ENCODE measurements at places on chromosomes 1 and 21.

GRCh38 chr1:164433818-164434170 lies 125.2 kb upstream of the PBX1 start:
- DNase-seq: no peak

DNA sequence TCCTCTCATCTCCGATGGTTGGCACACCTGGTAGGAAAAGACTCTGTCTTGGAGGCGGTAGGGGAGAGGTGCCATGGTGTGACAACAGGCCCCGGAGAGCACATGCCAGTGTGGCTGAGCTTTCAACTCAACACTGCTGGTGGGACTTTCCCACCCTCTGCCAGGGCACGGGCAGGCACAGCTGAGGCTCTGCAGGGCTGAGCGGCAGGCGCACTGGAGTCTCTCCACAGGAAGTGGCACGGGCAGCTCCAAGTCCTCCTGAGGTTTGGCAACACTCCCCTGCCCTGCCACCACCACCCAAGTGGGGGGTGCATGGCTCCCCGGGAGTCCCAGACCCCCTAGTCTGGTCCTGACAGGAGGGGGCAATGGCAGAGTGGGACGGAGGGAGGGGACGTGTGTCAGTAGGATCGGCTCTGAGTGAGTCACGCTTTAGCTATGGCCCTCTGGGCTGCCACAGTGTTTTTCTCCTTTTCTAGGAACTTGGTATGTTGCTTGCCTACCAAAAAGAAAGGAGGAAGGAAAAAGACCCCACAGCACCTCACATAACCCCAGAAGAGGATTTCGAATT lies 27.3 kb upstream of the EVA1B start:
- no peak for DNase-seq

DNA sequence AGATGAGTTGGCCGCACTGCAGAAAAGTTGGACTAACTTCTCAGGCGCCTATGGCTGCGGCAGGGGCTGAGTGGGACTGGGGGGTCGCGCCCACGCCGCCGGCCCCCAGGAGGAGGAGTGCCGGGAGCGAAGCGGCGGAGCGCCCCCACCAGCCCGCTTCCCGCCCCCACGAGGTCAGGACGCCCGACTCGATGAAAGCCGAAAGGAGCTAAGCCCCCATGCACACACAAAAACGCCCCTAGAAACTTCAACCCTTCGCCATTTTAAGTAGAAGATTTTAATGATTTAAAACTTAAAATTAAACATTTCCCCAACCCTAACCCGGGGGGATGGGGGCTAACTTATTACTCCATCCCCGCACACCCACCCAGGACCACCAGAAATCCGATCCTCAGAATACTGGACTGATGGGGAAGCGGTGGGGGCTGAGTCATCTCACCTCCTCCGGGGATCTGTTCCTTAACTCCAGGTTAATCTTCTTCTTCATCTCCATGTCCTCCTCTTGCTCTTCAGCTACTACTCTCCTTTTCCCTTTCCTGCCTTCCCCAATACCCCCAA lies 539 bp downstream of the ANP32E start:
- DNase-seq: peak; percentile 49

GRCh38 chr21:31928656-31929055 lies 55.8 kb downstream of the HUNK start:
- no peak for DNase-seq

DNA sequence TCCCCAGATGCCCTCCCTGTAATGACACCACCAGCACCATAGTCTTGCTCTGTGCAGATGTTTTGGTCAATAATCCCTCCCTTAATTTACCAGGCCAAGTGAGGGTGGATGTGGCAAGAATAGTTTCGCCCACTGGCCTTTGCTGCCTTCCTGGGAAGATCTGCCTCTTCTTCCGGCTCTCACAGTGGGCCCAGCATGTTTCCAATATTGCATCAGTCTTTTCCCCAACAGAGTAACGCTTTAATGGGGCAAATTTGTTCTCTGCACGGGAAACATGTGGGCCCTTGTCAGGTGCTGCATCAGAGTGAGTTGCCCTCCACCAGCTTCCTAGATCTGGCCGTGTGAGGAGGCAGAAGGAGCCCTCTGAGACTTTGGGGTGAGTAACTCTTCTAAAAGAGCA lies 12.0 kb upstream of the ALX3 start:
- no peak for DNase-seq

- DNase-seq: no peak
Measured at GRCh38 chr1:114522264-114522575, 11.2 kb upstream of the TRIM33 start.

- DNase-seq: peak; percentile 23
Measured at GRCh38 chr1:221829327-221830015, 87.6 kb upstream of the DUSP10 start.

- DNase-seq: no peak
Measured at GRCh38 chr1:88774151-88774556, 90.1 kb downstream of the PKN2 start.

GRCh38 chr1:203888807-203889251 lies 27.4 kb downstream of the SNRPE start:
- no peak for DNase-seq

- peak; percentile 53 for DNase-seq
Measured at GRCh38 chr1:228986093-228986904, 251.0 kb downstream of the RHOU start.
